Activated T-helper 1 cell treated with anti-CD3 and anti-CD28 coated beads, Interleukin-12 subunit alpha, Interleukin-12 subunit beta, Interleukin-2, Interleukin-4 antibody, amounts not matched to agents 30 ng/mL and 10 ng/mL and 1 ng/mL, durations not matched to agents 14 hours and 24 hours and 36 hours (primary cell): ENCODE measurements at places on chromosomes 7 and 10.
A peak's percentile ranks its signal among the peaks of the same experiment; 100 is the strongest.

DNA sequence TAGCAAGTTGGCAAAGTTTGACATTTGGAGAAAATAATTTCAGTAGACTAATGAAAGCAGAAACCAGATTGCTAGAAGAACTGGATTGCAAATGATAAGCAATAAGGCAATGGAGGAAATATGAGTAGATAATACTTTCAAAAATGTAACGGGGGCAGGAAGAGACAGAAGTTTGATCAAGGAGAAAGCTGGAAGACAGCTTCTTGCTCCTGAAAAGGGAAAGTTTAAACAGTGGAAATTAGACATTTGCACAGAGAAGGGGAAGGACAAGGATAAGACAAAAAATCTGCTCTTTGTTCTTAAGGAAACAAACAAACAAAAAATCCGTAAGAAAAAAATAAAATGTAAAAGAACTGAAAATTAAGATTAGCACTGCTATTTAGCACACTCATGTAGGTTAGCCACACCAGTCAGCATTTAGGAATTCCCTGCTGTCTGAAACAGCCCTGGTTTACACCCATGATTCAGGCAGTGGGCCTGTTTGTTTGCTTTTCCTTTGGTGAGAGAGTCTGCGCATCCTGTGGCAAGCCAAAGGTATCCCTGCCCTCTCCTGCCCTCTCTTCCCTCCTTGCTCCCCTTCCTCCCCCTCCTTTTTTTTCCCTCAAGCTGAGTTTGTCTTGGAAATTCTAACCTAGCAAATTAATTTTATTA, 104.3 kb upstream of the CAV2 start:
- DNase-seq, result no peak

DNA sequence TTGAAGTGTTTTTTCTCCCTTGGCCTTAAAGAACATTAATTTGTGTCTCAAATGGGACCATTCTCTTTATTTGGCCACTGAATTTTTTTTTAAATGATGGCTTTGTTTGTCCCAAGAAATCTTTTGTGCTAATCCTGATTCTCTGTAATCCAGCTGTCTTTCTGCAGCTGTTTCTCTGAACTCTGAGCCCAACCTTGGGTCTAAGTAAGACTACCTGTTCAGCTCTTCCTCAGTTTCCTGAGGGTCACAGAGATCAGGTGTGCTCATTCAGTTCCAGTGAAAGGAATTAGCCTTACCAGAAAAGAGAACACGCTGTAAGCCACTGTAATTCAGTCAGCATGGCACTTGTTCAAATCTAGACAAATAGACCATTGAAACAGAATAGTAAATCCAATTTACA, 94.2 kb downstream of the ANKIB1 start:
- no peak for DNase-seq

DNA sequence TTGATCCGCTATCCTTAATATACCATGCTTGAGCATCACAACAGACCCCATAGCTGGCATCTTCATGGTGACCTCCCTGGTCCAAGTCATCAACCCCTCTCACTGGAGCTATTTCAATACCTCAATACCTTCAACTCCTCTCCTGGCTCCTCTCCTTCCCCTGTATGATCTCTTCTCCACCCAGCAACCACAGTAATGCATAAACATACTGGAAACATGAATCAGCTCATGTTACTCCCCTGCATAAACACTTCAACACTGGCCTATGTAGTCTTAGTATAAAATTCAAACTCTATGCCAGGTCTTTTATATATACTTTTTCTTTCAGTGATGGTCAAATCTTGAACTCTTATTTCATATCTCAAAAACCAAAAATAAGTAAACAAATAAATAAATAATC, 31.8 kb upstream of the TMEM273 start:
- DNase-seq, result no peak

- DNase-seq, result peak; percentile 47
Measured at GRCh38 chr7:45001138-45001694, 1.2 kb downstream of the CCM2 start.
